ENCODE measurements at places on chromosomes 5 and 9. TPM values are rescaled to one million over a fixed set of nuclear protein-coding genes. Genes with fewer than 3 reads are reported as not detected.

The SLC4A9 gene
- 0.08 TPM for total RNA-seq

The SLC28A3 gene
- total RNA-seq: 4.7 TPM

The CD180 gene
- not detected for total RNA-seq

The SLC6A19 gene
- not detected for total RNA-seq

The ZSWIM6 gene
- 3.2 TPM for total RNA-seq

The MLANA gene
- total RNA-seq: not detected

The WDR31 gene
- 0.74 TPM for total RNA-seq

The LRRTM2 gene
- not detected for total RNA-seq

The PCDHGA6 gene
- total RNA-seq: 0.48 TPM

The NR6A1 gene
- 4.7 TPM for total RNA-seq

The ZNF618 gene
- 0.39 TPM for total RNA-seq

The SLC25A51 gene
- total RNA-seq: 8.5 TPM

The DNAJB5 gene
- 2.1 TPM for total RNA-seq

The TLE1 gene
- 82.1 TPM for total RNA-seq

The SPINK4 gene
- 1.3 TPM for total RNA-seq

The CNTLN gene
- 1.1 TPM for total RNA-seq

The LAMC3 gene
- not detected for total RNA-seq

The GLDC gene
- not detected for total RNA-seq

The PCDHA3 gene
- not detected for total RNA-seq

The LCN9 gene
- total RNA-seq: not detected

The SOX30 gene
- 0.15 TPM for total RNA-seq

The DDX4 gene
- total RNA-seq: not detected

The PCDHA1 gene
- not detected for total RNA-seq

The PCDHGB2 gene
- total RNA-seq: 0.26 TPM

The ANKRD31 gene
- total RNA-seq: not detected

The HMCN2 gene
- under 0.01 TPM for total RNA-seq

The COL15A1 gene
- total RNA-seq: not detected

The AIF1L gene
- 0.69 TPM for total RNA-seq

The ZFP37 gene
- total RNA-seq: not detected

The MARCOL gene
- not detected for total RNA-seq

The SPEF2 gene
- total RNA-seq: 1.3 TPM

The C5orf58 gene
- not detected for total RNA-seq

The RNF183 gene
- 7.1 TPM for total RNA-seq

Measured in HT-29 (cell line).